ENCODE measurements at places on chromosomes 7 and 10.

DNA sequence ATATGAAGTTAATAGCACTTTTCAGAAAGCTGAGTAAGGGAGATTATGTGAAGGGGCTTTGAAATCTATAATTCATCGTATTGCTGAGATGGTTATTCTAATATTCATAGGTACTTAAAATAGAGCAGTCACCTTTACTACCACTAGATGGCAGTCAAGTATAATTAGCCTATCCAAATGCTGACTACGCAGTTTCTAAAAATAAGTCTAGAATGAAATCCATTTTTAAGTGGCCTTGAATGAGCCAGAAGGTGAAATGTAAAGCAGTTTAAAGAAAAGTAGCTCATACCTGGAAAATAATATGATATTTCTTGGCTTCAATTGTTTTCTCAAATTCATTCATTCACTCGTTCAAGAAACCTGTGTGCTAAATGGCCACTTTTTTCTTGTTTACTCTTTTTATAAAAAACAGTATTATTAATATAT is 1277.1 kb downstream of the GATA3 start:
- peak; percentile 55 for DNase-seq

DNA sequence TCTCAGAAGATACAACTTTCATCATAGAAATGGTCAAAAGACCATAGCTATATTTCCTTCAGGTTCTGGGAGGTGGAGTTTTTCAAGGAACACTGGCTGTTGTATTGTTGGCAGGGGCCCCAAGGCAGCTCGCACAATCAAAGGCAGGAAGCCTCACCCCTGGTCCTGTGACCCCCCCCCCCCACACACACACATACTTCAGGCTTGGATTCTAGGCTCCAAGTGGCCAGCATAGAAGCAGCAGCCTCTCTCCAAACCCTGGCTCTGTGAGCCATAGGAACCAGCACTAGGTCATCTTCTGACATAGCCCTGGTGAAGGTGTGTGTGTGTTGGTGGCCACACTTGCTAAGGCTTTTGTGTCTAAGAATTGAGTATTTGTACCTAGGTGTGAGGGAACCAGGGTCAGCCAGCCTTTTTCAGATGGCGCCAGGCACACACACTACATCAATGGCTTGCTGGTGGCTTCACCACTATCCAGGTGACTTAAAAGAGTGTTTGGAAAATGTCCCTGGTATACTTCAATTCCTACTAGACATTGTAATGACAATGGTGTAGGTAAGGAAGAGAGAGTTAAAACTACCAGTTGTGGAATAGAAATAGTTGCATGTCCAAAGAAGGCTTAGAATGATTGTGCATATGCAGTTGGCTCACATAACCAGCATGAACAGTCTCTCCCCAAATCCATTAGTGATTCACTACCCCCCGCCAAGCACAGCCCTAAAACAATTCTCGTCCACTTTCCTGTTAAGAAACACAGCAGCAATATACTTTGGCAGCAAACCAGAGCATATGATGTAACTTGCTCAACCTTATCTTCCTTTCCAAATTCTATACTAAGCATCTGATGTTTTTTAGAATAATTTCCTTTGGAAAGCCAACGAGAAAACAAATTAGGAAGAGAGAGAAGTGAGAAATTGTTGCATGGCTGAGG is 91.3 kb downstream of the AVL9 start:
- DNase-seq: no peak

DNA sequence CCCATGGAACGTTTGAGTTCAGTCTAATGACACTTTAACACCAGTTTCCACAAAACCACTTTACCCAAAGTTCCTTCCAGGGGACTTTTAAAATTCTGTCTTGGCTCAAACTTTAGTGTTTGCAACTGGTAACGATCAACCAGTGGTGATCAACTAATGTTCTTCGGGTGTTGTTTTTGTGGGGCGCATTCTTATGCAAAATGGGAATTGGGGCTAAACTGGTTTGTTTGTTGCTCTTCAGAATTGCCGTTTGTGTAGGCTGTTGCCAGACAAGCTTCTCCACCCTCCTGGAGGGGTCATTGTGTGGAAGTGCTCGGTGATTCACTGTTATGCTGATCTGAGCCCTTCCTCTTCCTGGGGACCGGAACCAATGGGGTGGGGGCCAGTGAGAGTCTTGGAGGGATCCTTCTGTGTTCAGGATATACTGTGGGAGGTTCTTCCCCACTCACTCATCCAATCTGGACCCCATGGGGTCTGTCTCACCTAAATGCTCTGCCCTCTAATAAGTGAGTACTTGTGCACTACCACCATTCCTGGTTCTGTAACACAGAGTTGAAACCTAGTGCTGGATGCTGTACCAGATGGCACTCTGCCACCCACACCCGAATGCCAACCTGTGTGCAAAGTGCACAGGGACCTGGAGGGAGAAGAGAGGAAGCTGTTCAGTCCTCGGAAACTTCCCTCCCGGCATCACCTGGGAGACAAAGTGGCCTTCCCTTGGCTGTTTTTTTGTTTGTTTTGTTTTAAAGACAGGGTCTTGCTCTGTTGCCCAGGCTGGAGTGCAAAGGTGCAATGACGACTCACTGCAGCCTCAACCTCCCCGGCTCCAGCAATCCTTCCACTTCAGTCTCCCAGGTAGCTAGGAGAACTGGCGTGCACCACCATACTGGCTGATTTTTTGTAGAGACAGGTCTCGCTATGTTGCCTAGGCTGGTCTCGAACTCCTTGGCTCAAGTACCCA is 2.1 kb downstream of the NFE2L3 start:
- peak; percentile 72 for DNase-seq

GRCh38 chr10:21518641-21519396 is 6.7 kb downstream of the SKIDA1 start:
- DNase-seq: no peak

DNA sequence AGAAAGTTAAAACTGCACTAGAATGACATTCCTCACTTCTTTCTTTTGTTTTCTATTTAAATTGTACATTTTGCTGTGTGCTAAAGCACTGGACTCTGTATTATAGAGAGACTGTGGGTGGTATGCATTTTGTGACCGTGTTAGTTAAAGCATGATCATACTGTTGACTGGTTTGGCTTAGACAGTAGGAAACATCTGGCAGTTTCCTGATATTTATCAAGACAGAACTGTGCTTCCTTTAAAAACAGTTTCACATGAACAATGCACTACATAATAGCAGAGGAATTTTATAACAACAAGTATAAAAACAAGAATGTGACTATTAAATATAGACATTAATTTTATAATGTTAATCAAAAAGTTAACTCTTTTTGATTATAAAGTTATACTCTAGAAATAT is 23.1 kb downstream of the GNG11 start:
- DNase-seq: no peak

DNA sequence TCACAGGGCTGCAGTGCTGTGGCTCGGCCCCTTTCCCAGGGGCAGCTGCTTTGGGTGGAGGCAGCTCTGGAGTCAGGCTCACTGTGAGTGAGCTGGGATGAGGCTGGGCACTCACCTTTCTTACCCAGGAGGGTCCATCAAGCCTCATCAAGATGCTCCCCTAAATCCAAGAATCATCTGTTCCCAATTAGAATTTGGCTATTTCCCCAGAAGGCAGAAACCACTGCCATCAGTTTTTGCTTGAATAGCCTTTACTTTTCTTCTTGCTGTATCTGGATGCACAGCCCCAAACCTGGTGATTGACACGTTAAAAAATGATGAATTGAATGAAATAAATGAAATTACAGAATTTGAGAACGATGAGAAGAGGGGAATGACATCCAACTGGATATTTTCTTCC is 74.3 kb upstream of the LYZL1 start:
- no peak for DNase-seq

GRCh38 chr7:64889686-64890162 is 13.3 kb upstream of the ZNF273 start:
- DNase-seq: no peak

Measured in activated CD4-positive, alpha-beta T cell treated with anti-CD3 and anti-CD28 coated beads, Interleukin-2, Interleukin-4, amounts not matched to agents 100 ng/mL and 50 ng/mL, durations not matched to agents 16 hours and 8 hours (primary cell).